Activated CD4-positive, alpha-beta T cell treated with anti-CD3 and anti-CD28 coated beads, Interleukin-2, amount 10 ng/mL, durations not matched to agents 24 days and 14 days (primary cell): ENCODE measurements at places on chromosomes 12 and 14. TPM values are rescaled to one million over a fixed set of nuclear protein-coding genes. Genes with fewer than 3 reads are reported as not detected.

DNA sequence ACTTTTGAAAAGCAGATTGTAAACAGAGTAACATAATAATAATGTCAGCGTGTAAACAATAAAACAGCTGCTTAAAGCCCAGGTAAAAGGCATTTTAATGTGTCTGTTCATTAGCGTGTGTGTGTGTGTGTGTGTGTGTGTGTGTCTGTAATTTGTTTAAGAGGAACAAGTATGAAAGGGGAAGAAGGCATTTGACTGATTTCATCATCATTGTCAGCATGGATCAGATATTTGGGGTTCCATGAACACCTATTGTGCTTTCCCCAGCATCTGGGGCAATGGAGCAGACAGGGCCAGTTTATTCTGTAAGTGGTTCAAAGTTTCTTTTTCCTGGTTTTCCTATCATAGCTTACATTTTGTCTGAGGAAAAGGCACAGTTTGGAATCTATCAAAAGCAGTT lies 28.9 kb downstream of the SLC25A21 start:
- DNase-seq: no peak

DNA sequence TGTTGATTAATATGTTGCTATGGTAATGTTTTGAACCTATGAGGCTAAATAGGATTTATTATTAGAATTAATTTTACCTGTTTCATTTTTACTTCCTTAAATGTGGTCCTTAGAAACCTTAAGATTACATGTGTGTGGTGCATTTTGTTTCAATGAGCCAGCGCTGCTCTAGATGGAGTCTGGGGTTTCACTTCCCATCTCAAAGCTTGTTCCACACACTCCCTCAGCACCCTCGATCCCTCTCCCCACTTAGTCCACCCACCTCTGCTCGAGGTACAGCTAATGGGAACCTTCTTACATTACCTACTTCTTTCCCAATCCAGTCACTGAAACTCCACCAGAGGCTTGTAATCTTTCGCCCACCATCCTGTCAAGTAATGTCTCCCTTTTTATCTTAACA lies 205.2 kb downstream of the PAX9 start:
- DNase-seq: no peak

- no peak for DNase-seq
Observed at GRCh38 chr12:68772714-68773113, 26.7 kb downstream of the SLC35E3 start.

DNA sequence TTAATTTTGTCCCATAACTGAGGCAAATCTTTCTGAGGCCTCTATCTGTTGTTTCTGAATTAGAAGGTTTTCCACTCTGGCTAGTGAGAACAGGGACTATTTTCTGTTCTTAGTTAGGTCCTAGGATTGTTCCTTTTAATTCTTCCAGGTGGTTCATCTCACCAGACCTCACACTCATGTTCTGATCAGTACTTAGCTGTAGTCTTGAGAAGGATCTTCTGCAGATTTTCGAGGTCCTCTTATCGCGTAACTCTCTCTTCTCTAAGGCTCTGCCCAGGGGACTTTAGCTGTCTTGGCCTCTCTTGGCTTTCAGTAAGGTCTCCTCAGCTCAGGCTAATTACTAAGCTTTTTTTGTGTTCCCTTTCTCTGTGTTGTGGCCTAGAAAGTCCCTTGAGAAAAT lies 201.1 kb downstream of the ETNK1 start:
- DNase-seq: no peak

DNA sequence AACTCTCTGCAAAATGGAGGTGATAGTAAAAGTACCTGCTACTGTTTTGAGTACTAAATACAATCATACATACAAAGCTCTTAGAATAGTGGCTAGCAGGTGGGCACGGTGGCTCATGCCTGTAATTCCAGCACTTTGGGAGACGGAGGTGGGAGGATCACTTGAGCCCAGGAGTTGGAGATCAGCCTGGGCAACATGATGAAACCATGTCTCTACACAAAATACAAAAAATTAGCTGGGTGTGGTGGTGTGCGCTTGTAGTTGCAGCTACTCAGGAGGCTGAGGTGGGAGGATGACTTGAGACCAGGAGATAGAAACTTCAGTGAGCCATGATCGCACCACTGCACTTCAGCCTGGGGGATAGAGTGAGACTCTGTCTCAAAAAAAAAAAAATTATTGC lies 28.8 kb upstream of the APPL2 start:
- no peak for DNase-seq

DIO3 gene
- not detected in 2 replicates for total RNA-seq
